ENCODE measurements at places on chromosomes 16 and 17.

DNA sequence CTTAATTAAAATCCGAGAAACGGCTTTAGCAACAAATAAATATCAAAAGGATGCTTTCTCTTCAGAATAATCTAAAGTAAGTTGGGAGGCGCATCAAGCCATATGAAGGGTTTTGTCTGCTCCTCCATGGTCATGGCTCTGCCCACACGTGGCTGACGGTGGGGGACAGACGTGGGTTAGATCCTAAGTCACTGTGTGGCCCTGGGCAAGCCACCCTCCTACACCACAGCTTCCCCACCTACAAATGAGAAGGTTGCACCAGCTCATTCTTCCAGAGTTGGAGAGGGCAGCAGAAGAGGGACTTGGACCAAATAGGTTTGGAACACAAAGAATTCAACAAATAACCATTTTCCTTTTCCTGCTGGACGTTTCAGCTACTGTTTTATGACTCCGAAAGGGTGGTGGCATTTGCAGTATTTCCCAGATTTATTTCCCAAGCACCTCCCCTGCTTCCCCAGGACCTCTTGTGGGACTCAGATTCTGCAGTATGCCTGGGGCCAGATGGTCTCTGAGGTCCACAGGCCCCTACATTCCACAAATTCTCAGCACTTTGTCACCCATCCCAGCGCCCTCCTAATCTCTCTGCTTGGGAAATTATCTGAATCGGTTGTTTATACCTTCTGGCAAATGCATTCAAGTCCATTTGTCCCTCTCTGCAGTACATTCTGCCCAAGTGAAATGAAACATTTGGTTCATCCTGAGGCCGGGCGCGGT, 17.8 kb downstream of the LRRC75A start:
- DNase-seq: no peak

- no peak for DNase-seq
These were observed 49.2 kb downstream of the NOS2 start for GRCh38 chr17:27751166-27751565.

GRCh38 chr17:57665128-57665527, 80.0 kb downstream of the CCDC182 start:
- peak; percentile 86 for DNase-seq

DNA sequence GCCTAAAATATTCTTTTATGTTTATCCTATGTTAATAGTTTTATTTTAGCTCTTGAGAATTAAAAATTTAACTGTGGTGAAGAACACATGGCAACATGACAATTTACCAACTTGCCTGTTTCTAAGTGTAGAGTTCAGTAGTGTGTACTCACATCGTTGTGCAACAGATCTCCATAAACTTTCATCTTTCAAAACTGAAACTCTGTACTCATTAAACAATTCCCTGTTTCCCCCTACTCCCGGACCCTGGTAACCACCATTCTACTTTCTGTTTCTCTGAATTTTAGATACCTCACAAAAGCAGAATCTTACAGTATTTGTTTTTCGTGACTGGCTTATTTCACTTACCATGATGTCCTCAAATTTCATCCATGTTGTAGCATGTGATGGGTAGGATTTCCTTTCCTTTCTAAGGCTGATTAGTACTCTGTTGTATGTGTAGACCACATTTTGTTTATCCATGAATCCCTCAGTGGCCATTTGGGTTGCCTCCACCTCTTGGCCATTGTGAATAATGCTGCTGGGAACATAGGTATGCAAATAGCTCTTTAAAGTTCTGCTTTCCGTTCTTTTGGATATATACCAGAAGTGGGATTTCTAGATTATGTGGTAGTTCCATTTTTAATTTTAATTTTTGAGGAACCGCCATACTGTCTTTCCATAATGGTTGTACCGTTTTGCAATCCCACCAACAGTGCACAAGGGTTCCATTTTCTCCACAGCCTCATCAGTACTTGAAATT, 17.4 kb downstream of the IST1 start:
- no peak for DNase-seq

DNA sequence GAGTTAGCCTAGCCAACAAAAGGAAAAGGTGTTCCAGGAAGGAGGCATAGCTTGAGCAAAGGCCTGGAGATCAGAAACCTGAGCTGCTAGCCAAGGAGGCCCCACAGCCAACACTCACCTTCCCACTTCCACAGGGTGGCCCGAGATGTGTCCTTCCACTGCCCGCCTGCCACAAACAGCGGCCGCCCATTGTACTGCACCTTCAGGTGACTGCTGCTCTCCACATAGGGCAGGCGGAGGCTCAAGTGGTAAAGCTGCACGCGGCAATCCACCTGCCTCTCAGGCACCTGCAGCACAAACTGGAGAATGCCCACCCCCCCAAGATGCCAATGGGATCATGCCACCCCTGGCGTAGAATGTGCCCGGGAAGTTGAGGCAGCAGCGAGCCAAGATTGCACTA, 111.5 kb downstream of the RMI2 start:
- DNase-seq: no peak

- DNase-seq: no peak
These were observed 26.8 kb upstream of the AXIN2 start for GRCh38 chr17:65588181-65588808.

DNA sequence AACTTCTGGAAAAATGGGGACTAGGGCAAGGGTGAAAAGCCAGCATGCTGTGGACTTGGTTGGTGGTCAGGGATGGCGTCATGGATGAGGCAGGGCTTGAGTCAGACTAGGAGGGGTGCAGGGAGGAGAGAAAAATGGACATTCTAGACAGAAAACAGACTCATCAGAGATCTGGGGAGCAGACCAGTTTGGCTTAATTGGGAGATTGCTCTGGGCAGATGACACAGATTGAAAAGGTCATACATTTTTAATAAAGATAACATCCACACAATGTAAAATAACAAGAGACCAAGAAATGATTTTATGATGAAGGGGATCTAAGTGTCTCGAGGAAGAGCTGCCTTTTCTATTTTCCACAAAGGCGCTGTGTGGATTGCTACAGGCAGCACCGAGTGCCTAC, 326.3 kb downstream of the XYLT1 start:
- no peak for DNase-seq

DNA sequence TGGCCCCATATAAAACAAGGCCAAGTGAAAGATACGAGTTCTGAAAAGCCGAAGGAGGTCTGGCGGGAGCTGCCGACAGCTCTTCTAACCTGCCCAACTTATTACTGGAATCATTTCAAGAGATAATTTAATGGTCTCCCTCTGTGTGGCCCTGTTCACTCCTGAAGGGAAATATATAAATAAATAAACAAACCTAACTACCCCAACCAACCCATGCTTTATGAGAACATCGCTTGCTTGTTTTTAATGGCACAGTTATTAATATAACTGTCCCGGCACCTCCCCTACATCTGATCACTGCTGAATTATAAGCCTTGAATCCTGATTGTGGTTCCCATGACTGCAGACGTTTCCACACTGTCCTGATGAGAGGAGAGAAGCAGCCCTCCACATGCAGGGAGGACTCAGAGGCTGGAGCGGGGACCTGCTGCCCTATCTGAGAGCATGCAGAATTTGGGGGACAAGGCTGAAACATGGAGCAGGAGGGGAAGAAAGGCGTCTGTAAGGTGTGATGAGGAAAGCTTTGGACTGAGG, 22.2 kb downstream of the CDK5RAP3 start:
- no peak for DNase-seq

Measured in NCI-H1436 treated with DMSO at 0.1 percent for 48 hours (cell line).